ENCODE measurements at places on chromosomes 5 and 9.

DNA sequence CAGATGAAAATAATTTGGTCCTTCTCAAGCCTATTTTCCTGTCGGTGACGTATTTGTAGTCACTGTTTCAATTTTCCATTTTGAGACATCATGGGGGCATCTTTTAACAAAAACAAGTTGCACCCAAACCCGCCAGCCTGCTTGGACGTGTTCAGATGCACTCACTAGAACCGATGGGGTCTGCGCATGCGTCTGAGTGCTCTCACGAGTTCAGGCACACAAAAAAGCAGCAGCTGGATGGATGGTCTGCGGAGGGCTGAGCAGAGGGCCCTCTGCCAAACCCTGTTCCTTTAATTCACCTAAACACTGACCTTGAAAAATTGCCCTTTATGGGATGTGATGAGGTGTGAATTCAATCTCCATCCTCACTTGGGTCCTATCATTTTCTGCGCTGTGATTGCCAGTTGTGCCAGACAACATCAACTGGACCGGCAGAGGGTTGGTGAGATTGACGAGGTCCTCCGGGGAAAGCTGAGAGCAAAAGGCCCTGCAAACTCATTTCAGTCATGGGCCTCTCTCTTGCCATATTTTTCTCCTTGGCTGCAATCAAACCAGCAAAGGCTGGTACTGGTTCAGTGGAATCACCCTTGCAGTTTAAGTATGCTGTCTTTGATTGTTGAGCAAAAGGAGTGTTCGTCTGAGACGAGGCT is 251.9 kb downstream of the NFIB start:
- no peak for DNase-seq

DNA sequence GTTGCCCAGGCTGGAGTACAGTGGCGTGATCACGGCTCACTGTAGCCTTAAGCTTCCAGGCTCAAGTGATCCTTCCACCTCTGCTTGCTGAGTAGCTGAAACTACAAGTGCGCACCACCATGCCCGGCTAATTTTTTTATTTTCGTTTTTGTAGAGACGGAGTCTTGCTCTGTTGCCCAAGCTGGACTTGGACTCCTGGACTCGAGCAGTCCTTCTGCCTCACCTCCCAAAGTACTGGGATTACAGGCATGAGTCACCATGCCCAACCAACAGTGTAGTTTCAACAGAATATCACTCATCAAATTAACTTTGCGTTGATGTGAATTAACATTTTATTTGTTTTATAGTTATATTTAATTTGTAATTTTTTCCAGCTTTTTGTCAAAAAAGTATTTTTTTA is 45.3 kb downstream of the WDR70 start:
- no peak for DNase-seq

GRCh38 chr9:97408562-97408961 is 3.3 kb upstream of the TDRD7 start:
- no peak for DNase-seq

- DNase-seq = no peak
These were observed 8.4 kb downstream of the NIPAL4 start for GRCh38 chr5:157468293-157468965.

- DNase-seq = no peak
These were observed 199.3 kb downstream of the DMRTA1 start for GRCh38 chr9:22645893-22646292.

DNA sequence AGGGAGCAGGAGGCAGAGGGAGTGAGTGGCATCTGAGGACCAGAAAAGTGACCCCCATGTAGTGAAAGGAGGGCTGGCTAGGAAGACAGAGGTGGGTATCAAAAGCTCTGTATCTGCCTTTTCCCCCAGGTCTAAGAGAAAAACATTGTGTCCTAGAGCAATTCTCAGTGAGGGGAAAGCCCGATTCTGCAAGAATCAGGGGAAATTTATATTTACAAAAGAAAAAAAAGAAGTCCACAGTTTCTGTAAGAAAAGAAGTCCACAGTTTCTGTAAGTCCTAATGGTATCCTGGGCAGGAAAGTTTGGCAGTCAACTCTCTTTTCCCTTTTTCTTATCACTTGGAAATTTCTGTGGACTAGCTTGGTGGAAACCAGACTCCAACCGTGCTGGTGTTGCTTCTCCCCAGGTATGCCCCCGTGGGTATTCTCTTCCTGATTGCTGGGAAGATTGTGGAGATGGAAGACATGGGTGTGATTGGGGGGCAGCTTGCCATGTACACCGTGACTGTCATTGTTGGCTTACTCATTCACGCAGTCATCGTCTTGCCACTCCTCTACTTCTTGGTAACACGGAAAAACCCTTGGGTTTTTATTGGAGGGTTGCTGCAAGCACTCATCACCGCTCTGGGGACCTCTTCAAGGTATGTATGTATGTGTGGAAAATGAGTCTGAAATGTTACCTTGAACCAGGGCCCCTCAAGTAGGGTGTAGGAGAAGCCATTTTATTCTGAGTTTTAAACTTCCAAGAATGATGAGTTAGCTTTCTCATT is 73.0 kb downstream of the SLC1A3 start:
- no peak for DNase-seq

GRCh38 chr5:151580239-151580638 is 10.9 kb downstream of the FAT2 start:
- DNase-seq = no peak

DNA sequence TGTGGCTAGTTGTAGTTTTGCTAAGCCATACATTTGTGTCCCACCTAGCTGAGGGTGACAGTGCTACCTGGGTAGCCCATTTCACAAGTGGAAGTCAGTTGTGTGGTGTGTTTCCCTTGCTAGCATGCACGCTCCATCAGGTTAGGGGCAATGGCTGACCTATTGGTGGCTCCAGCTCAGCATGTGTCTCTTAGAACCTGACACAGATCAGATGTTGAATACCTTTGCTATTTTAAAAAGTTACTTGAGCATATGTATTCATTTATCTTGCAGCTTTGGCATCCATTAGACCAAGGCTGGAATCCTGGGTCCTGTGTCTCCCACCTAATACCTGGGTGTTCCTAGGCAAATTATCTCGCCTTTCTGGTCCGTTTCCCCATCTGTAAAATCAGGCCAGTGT is 44.8 kb downstream of the ZNF618 start:
- DNase-seq = no peak
